Germinal center (tissue), 1 donor: ENCODE measurements at places on chromosomes 3 and 15.

GRCh38 chr15:78672285-78673014 is 31.4 kb upstream of the CHRNB4 start:
- DNase-seq, result no peak

GRCh38 chr3:41164777-41165176 is 34.5 kb upstream of the CTNNB1 start:
- DNase-seq, result no peak

GRCh38 chr15:27681038-27681437 is 418.1 kb downstream of the OCA2 start:
- no peak for DNase-seq

GRCh38 chr3:31249545-31249944 is 283.2 kb upstream of the STT3B start:
- DNase-seq, result no peak

- no peak for DNase-seq
Observed at GRCh38 chr3:27509376-27509775, 25.2 kb upstream of the SLC4A7 start.

DNA sequence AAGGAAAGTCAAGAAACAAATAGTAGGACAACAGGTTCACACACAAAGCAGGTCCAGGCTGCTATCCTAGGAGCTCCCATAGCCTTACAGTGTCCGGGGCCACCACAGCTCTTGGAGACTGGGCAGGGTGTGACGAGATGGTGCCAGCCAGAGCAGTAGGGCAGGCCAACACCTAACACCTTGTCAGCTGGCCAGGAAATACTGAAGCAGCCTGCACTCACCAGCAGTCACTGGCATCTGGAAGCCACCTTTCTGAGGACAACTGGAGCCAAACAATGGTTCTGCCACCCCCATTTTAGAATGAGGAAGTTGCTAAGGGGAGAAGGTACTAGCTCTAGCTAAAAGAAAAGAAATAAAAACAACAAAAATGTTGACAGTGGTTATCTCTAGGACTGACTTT is 47.2 kb downstream of the CCDC12 start:
- peak; percentile 61 for DNase-seq

GRCh38 chr3:2837910-2838309 is 272.3 kb downstream of the IL5RA start:
- DNase-seq, result no peak

GRCh38 chr15:88619796-88620195 is 1.3 kb upstream of the AEN start:
- no peak for DNase-seq

DNA sequence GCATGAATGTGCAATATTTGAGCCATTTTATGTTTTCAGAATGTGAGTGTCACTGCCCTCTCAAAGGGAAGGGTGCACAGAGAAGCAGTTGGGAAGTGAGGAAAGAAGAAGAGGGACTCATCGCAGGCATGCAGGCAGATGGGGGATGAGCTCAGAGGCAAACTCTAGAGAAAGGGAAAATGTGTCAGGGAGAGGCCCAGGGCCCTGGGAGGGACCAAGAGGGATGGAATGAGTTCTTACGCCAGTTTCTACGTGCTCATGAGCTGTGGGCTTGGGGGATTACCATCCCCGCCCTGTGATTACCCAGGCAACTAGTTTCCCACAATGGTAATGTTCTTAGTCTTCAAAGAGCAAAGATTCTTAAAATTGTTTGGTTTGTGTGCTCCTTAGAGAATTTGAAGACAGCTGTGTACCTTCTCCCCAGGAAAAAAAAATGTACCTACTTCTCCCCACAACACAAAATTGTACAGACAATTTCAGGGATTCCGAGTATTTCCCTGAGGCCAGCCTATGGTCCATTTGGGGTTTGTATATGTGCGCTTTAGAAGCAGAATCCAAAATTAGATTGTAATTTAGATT is 17.8 kb downstream of the GCSAM start:
- DNase-seq, result no peak

DNA sequence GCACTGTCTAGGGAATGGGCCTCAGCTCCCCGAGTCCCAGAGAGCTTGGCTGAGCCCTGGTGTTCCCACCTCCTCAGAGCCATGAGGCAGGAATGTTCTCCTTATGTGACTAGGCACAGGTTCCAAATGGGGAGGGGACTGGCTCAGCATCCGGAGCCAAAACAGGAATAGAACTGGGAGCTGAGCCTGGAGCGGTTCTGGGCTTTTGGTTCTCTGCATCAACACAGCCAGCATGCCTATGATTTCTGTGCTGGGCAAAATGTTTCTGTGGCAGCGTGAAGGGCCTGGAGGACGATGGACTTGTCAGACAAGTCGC is at the start of gene FAM131A:
Gene FAM131A, plus strand, starts transcription at position 202 of the 316 bp plus-strand sequence. Its CDS starts 31 bp downstream, at position 233.
- no peak for DNase-seq

GRCh38 chr3:136277115-136277514 is 27.0 kb downstream of the PCCB start:
- DNase-seq, result no peak

DNA sequence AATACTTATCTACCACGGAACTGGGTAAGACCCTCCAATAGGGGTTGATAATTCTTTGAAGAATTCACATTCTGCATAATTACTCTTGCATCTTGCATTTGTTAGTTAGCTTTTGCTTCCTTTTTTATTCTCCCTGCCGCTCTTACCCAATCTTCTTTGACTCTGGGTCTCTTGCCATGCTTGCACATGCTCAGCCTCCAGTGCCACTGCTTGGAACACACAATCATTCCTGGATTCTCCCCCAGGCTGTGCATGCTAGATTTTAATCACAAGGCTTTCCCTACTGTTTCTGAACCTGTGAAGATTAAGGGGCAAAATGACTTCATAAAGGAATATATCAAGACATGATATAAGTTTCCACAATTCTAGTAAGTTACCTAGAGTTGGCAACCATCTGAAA is 133.1 kb downstream of the IL1RAP start:
- no peak for DNase-seq

DNA sequence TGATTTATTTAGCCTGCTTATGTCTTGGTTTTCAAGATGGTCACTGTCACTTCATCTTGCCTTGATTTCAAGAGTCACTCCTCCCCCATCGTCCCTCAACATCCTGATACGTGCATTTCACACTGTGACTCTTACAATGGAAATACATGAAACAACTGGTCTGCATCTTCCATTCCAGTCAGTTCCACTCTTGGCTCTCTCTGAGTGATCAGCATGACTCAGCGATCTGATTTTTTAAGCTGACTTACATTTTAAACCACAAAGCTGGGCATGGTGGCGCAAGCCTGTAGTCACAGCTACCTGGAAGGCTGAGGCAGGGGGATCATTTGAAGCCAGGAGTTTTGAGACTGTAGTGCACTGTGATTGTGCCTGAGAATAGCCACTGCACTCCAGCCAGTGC is 271.2 kb upstream of the ROPN1 start:
- no peak for DNase-seq

GRCh38 chr3:142566096-142566495 is 12.4 kb downstream of the ATR start:
- DNase-seq, result no peak

- DNase-seq, result no peak
Observed at GRCh38 chr3:41352510-41352909, 153.2 kb downstream of the CTNNB1 start.

DNA sequence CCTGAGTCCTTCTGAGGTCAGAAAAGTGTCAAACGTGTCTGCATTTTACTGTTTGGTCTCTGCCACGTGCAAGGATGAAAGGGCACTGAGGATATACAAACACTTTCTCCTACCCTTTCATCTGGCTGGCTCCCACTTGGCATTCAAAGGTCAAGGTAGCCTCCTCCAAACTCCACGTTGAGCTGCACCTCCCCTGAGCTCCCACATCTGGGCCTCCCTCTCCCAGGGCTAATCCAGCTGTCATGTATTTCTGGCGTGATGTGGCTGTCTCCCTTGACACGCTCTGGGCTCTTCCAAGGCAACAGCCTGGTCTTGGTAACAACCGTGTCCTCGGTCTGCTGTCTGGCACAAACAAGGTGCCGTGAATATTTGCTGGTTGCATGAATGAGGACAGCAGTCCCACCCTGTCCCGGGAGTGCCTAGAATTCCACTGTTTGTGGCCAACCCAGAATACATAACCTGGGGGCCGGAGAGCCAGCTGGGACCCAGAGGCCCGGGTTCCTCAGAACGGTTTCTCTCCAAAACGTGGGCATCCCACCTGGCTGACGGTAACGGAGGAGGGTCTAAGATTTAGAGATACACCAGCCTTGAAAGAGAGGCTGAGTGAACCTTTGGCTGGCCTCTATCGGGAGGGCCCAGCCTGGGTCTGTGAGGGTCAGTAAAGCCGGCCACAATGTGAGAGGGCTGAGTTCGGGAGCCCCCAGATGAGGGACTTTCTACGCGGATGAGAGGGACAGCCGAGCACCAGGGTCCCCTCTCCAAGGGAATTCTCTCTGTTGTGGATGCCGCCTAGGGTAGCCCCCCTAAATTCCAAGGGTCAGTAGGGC is 767 bp downstream of the GLT8D1 start:
- DNase-seq, result peak; percentile 27

DNA sequence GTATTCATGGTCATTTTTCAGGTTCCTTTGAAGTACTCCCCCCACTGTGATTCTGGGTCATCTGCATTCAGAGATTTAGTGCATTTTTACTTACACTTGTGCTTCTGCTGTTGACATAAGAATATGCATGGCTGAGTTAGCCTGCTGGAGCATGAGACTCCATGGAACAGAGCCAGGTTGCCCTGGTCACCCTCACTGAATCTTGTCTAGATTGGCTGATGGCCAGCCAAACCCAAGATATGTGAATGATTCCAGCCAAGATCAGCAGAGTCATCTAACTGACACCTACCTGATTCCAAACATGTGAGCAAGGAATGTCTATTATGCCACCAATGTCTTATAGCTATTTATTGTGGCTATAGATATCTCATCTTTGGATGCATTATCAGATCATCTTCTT is 25.1 kb downstream of the DTWD1 start:
- DNase-seq, result no peak

- no peak for DNase-seq
Observed at GRCh38 chr3:187382609-187383151, 14.5 kb downstream of the RTP4 start.

DNA sequence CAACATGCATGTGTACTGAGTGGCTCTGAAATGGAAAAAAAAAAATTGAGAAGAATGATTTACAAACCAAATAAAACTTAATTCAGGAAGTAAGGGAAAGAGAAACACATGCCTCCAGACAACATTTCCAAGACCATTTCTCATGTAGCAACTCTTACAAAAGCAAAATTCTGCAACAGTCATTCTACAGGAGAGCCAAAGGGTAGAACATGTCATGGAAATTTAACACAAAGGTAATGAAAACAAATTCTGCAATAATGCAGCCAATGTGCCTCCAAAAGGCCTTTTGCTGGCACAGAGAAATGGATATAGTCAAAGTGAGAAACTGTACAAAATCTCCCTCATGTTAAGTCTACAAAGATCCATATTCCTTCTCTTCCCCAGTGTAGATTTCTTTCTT is 4.0 kb downstream of the PEX11A start:
- DNase-seq, result no peak

DNA sequence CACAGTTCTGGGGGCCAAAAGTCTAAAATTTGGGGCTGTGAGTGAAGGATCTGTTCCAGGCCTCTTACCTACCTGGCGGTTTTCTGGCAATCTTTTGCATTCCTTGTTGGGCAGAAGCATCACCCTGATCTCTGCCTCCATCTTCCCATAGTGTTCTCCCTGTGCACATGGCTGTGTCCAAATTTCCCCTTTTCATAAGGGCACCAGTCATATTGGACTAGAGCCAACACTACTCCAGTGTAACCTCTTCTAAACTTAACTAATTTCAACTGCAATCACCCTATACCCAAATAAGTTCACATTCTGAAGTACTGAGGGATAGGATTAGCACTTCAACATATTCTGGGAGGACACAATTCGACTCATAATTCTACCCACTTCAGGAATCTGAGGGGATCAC is 85.0 kb downstream of the CCNL1 start:
- DNase-seq, result no peak

DNA sequence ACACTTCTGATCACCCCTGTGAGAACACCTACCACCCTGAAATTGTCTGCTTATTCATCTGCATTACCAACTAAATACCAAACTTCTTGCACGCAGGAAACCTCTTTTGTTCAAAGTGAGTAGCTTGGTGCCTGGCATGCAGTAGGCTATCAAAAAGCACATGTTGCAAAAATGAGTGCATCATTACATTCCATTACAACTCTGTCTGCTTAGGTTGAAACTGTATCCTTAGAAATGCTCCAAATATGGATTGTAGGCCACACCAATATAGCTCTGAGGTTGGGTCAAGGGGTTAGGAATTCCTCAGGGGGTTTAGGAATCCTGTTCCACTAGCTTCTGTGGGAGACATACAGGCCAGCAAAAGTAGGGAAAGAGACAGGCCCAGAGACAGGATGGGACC is 107.2 kb downstream of the THRB start:
- DNase-seq, result no peak

DNA sequence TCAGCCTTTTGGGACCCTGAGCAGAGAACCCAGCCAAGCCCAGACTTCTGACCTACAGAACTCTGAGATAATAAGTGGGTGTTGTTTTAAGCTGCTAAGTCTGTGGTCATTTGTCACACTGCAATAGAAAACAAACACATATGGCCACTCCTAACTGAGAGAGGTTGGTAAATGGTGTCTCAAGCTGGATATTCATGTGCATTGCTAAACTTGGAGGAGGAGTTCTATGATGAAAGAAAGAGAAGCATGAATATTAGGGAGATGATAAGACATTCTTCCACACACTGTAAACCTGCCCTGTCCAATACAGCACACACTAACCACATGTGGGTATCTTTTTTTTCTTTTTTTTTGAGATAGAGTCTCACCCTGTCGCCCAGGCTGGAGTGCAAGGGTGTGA is 27.8 kb upstream of the UBL7 start:
- no peak for DNase-seq

DNA sequence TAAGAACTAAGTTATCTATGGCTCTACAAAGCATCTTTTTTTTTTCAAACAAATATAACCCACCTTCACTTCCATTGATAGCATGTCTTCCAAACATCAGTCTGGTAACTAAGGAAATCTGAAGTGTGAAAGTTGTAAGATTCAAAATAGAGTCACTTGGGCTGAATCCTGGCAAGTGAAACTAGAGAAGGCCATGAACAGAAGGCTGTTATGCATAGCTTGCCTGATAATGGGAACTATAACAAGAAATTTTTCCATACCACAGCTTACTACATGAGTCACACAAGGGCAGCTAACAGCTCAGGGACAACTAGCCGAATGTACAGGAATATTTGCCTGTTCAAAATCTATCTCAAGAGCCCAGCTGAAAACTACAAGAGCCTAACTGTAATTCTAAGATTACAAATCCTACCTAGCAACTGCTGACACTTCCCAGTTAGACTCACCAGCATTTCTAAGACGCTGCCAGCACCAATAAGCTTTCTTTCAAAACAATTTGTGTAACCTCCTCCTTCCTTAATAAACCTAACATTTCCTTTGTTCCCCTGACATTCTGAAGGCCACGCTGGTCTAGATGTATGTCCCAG is 1066.5 kb downstream of the PLOD2 start:
- no peak for DNase-seq
